ENCODE measurements at places on chromosomes 5 and 9. TPM values are rescaled to one million over a fixed set of nuclear protein-coding genes. Genes with fewer than 3 reads are reported as not detected.
A peak's percentile ranks its signal among the peaks of the same experiment; 100 is the strongest.

The IL7R gene
- total RNA-seq = not detected

The KCNN2 gene
- total RNA-seq = 15.4 TPM

DNA sequence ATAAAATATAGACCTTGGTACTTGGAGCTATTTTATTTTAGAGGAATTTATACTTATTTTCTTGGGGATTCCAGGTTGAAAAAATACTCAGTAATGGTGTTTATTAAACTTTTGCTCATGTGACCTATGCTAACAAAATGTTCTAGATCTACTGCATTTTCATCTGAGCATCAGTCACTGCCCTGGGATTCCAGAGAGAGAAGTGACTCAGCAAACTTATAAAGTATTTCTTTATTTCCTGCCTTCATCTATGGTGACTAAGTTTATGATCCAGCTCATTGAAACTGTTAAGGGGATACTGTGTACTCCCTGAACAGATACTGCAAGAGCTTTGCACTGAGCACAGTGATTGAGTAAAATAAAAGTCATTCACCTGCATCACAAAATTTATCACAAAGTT lies 298.5 kb upstream of the CDH18 start:
- DNase-seq = no peak
- H3K36me3 ChIP-seq = no peaks in the 10 kb centered on the region
- no peaks in the 10 kb centered on the region for H3K4me1 ChIP-seq

- H3K27me3 ChIP-seq = no peaks in the 10 kb centered on the region
- H3K4me3 ChIP-seq = no peak overlapping the region
- no peaks in the 10 kb centered on the region for H3K4me1 ChIP-seq
- DNase-seq = no peak
- no peaks in the 10 kb centered on the region for H3K36me3 ChIP-seq
- H3K27ac ChIP-seq = no peak overlapping the region
Measured at GRCh38 chr5:127785098-127785927, 82.1 kb downstream of the CCDC192 start.

- no peaks in the 10 kb centered on the region for H3K27me3 ChIP-seq
- H3K4me3 ChIP-seq = no peak overlapping the region
- H3K4me1 ChIP-seq = no peaks in the 10 kb centered on the region
- no peak overlapping the region for H3K27ac ChIP-seq
- DNase-seq = no peak
Measured at GRCh38 chr9:96867079-96867804, 12.9 kb upstream of the ZNF782 start.

GRCh38 chr9:71767163-71767775 lies 1.0 kb downstream of the CEMIP2 start:
- H3K4me3 ChIP-seq = peak overlapping the region; percentile 98
- peaks cover 43% of the 10 kb centered on the region for H3K4me1 ChIP-seq
- H3K36me3 ChIP-seq = no peaks in the 10 kb centered on the region

All from type B pancreatic cell (in vitro differentiated cells).